ENCODE measurements at places on chromosomes 1 and 21.

DNA sequence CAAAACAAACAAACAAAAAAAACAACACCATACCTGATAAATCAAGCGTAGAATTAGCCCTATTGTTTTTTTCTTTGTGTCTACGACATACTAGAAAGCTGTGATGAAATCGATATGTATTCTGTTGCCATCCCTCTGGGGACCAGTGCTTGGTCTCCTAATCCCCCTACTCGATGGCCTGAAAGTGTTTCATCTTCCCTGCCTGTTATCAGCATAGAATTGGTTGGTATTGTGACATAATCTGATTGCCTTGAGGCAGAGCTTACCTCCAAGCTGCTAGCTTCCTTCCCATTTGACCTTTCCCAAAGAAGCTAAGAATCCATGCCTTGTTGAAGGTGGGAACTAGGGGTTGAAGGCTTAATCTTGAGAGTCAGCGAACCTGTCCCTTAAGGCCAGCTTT is 40.7 kb upstream of the PIGV start:
- no peak for DNase-seq

GRCh38 chr1:223776075-223776814 is 63.9 kb downstream of the CAPN2 start:
- DNase-seq, result no peak

DNA sequence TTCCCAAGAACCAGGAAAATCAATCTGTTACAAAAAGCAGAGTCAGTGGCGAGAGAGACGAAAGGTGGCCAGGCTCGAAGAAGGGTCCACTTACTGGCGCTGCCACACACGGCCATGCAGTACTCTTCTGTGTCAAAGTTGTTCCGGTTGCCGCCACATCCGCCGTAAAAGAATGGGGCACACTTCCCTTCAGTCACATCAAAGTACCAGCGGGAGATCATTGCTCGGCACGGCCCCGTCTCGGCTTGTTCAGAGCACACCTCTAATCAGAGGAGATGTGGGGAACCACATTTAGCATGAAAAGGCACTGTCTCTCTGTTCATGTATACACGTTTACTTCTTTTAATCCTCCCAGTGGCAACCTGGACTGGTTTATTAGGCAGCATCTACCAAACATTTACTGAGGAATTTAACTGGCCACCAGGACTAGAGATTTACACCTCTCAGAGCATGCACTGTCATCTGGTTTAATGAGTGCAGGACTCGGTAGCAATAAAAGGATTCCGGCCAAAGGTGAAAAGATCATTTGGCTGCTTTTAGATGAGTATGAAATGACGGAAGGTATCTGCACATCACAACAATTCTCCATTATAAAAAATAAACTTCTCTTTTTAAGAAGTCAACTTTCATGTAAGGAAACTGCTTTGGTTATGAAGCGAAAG is 170.5 kb downstream of the APP start:
- DNase-seq, result no peak

GRCh38 chr1:151907363-151908139 is 1.8 kb downstream of the THEM4 start:
- DNase-seq, result no peak

- no peak for DNase-seq
Observed at GRCh38 chr1:57464756-57465155, 40.9 kb upstream of the DAB1 start.

Measured in GM20000 (cell line).